Smooth muscle cell of trachea (primary cell): ENCODE measurements at places on chromosomes 3 and 15. TPM values are rescaled to one million over a fixed set of nuclear protein-coding genes. Genes with fewer than 3 reads are reported as not detected.

Gene SORD
- total RNA-seq: 12.4 and 16.6 TPM in 2 replicates

Gene PP2D1
- total RNA-seq: not detected in 2 replicates

Gene SLC7A14
- 3.3 and 7.4 TPM in 2 replicates for total RNA-seq

Gene TRPC1
- 34.6 and 49.5 TPM in 2 replicates for total RNA-seq

Gene ANKRD34C
- not detected in 2 replicates for total RNA-seq

Gene PLCB2
- total RNA-seq: 0.17 and 0.29 TPM in 2 replicates

Gene NECTIN3
- total RNA-seq: 73.0 and 75.8 TPM in 2 replicates

Gene ISLR2
- total RNA-seq: not detected in 2 replicates

Gene MESP2
- total RNA-seq: 0.58 and 1.3 TPM in 2 replicates

Gene STAC
- total RNA-seq: 2.5 and 3.6 TPM in 2 replicates

Gene MUC20
- total RNA-seq: under 0.01 and 0.50 TPM in 2 replicates

Gene THRB
- total RNA-seq: 2.0 and 2.5 TPM in 2 replicates

Gene ZSCAN29
- total RNA-seq: 26.2 and 36.4 TPM in 2 replicates

Gene P2RY12
- 0.29 and 0.33 TPM in 2 replicates for total RNA-seq

Gene FEZF2
- not detected in 2 replicates for total RNA-seq

Gene GPR62
- total RNA-seq: under 0.01 TPM in 1 of 2 replicates, not detected in the other

Gene POPDC2
- 0.15 and 0.33 TPM in 2 replicates for total RNA-seq

Gene GOLGA8M
- total RNA-seq: 0.73 and 1.2 TPM in 2 replicates

Gene ZNF717
- 16.0 and 20.0 TPM in 2 replicates for total RNA-seq

Gene OR4F15
- under 0.01 and 0.29 TPM in 2 replicates for total RNA-seq

Gene P4HTM
- total RNA-seq: 36.5 and 58.7 TPM in 2 replicates

Gene ERICH6
- 0.15 and 0.17 TPM in 2 replicates for total RNA-seq

Gene ZBTB47
- total RNA-seq: 24.1 and 59.7 TPM in 2 replicates

Gene SERINC4
- 0.15 TPM in 1 of 2 replicates, not detected in the other for total RNA-seq

Gene TP63
- total RNA-seq: under 0.01 and 0.15 TPM in 2 replicates

Gene MAP1A
- total RNA-seq: 150 and 180 TPM in 2 replicates

Gene SNTN
- total RNA-seq: not detected in 2 replicates

Gene GUCA1C
- not detected in 2 replicates for total RNA-seq

Gene MASP1
- 33.2 and 178 TPM in 2 replicates for total RNA-seq

Gene ALDH1A2
- 2.0 and 2.3 TPM in 2 replicates for total RNA-seq

Gene LXN
- total RNA-seq: 160 and 200 TPM in 2 replicates

Gene RAB6B
- total RNA-seq: 0.44 and 1.2 TPM in 2 replicates

Gene RTP4
- total RNA-seq: 2.8 and 3.3 TPM in 2 replicates

Gene ACOX2
- total RNA-seq: 26.5 and 27.1 TPM in 2 replicates

Gene CD80
- total RNA-seq: 0.33 TPM in 1 of 2 replicates, not detected in the other

Gene RLBP1
- total RNA-seq: not detected in 2 replicates

Gene CATSPER2
- 0.50 and 3.1 TPM in 2 replicates for total RNA-seq

Gene CCDC33
- not detected in 2 replicates for total RNA-seq

Gene OR5K2
- not detected in 2 replicates for total RNA-seq

Gene BTD
- total RNA-seq: 25.3 and 32.6 TPM in 2 replicates

Gene SYNPR
- not detected in 2 replicates for total RNA-seq
